Immature natural killer cell (primary cell): ENCODE measurements at places on chromosomes 4 and X.

DNA sequence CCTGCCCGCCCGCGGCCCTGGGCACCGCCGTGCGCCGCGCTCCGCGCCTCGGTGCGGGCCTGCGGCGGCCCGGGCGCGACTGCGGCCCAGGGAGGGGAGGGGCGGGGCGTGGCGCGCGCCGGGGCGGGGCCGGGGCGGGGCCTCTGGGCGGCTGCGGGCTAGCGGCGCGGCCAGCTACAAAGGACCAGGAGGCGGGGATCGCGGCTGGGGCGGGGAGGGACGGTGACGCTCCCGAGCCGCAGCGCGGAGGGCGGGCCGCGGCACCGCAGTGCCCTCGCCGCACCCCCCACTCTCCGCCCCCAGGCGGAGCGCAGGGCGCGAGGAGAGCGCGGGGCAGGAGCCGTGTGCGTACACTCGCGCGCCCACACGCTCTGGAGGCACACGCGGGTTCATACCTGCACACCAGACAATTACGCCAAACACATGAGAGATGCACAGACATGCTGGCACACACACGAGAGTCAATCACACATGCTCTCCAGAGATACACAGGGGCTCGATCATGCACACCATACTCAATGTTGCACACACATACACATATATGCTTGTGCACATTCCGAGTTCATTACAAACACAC lies at the start of gene CRMP1:
TSS of gene CRMP1 (minus strand) at position 83 of the 577 bp plus-strand sequence. CDS start 117 bp downstream, outside the sequence.
- DNase-seq: no peak

GRCh38 chr4:26723216-26723615 lies 137.4 kb upstream of the STIM2 start:
- DNase-seq: peak; percentile 79

DNA sequence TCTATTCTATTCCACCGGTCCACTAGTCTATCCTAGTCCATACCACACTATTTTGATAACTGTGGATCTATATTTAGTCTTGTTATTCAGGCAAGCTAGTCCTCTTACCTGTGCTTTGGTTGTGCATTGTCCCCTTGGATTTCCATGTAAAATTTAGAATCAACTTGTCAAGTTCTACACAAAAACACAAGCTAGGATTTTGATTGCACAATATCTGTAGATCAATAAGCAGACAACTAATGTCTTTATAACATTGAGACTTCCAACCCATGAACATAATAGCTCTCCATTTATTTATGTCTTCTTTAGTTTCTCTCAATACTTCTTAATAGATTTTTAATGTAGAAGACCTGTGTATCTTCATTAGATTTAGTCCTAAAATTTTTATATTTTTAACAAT lies 10.2 kb upstream of the BBS12 start:
- no peak for DNase-seq

GRCh38 chr4:156606554-156607477 lies 364.8 kb downstream of the PDGFC start:
- no peak for DNase-seq

GRCh38 chrX:129423191-129423590 lies 100.1 kb downstream of the SMARCA1 start:
- no peak for DNase-seq

- DNase-seq: no peak
These were observed 617.0 kb downstream of the MID1IP1 start for GRCh38 chrX:39418254-39418704.

DNA sequence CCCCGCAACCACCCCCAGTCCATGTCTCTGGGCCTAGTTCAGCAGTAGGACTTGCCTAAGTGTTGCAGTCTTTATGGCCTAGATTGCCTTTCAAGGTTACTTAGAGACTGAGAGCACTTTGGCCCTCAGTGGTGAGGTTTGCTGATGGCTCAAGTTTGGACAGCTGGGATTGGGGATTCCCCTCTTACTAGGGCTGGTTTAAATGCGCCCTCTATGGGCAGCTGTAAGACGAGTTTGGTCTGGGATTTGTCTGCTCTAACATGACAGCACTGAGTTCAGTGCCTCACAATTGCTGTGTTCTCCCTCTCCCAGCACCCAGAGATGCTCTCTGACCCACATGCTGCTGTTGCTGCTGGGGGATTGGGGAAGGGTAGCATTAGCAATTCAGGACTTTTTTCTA lies 23.1 kb downstream of the DACH2 start:
- DNase-seq: no peak

DNA sequence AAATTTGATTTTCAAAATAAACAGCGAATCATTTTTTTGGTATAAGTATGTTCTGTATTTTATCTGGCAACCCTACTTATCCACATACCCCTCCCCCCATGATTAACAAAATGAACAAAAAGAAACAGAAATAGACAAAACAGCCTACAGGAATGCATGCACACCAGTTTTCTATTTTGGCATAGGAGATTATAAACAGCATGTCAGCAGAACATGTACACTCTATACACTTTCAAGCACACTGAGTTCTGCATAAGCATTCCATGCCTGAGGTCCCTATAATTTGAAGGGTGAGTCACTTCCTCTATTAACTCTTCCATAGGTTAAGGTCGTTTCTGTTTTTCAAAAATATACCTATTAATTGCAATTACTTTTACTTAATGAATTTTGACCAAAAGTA lies 28.0 kb upstream of the ZNF280C start:
- DNase-seq: no peak

DNA sequence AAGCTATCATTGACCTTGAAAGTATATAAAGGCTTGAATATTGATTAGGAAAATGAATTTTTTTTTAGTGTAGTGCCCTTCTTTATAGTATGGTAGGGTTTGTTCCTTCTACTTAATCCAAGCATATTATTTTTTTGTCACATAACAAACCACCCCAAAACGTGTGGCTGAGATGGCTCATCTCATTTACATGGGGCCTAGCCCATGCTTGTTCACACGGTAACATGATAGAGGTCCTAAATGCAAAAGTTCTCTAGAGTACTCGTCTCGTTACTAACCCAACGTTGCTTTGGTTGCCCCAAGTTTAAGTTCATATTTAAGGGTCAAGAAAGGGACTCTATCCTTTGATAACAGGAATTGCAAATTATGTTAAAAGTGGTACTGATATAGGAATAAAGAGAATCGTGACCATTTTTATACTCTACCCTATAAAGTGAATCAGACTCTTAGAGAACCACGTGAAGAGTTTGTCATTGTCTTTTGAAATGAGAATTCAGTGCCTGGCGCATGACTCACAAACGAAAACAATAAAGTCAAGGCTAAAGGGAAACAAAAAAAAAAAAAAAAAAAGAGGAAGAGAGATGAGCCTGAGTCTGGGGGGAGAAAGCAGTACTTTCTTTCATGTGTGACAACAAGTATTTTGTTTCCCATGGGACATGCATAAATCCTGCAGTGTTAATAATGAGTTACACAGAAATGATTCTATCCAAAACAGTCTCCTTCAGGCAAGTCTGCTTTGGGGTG lies 402.8 kb upstream of the NWD2 start:
- DNase-seq: no peak

GRCh38 chrX:72312311-72312940 lies 6.7 kb upstream of the CITED1 start:
- no peak for DNase-seq

- no peak for DNase-seq
These were observed 18.2 kb upstream of the PLAC1 start for GRCh38 chrX:134676436-134676835.

GRCh38 chr4:87977521-87978278 lies 2.2 kb downstream of the SPP1 start:
- no peak for DNase-seq

GRCh38 chr4:56370377-56370776 lies 16.9 kb downstream of the AASDH start:
- DNase-seq: no peak

DNA sequence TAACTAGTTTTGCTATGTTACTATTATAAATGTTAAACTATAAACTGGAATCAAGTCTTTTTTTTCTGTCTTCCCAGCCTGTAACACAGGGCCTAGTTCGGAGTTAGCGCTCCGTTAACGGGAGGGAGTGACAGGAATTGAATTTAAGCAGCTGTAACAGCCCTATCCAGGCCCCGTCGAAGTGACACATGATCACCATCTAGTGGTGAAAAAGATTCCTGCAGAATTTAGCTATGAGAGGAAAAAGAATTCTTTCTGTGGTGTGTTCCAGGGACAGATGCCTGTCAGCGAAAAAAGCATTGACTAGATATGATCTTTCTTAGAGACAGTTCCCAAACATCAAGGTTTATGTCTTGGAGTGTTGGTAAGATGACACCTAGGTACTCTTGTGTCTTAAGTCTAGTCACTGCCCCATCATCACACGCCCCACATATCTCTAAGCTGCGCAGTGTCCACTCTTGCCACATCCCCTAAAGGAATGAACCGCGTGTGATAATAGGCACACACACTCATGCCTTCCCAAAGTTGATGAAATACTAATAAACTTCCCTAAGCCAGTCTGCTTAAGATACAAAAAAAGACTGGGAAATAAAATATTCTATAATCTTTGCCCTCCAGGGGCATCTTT lies 2.1 kb downstream of the GAB3 start:
- DNase-seq: peak; percentile 76

DNA sequence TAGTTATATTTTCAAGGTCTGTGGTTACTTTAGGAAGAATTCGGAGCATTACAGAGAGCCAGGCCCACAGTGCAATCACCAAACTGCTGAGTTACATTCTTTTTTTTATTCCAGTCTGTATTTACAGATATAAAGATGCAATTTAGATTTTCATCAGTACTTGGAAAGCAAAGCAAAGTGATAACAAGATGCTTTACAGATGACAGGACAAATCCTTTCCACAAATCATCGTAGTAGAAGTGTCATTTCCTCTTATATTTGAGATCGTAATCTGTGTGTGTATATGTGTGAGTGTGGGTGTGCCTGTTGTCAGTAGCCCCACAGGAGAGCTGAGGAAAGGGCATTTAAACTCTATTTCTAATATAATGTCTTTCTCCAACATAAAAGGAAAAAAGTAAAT lies 1893.7 kb downstream of the STIM2 start:
- no peak for DNase-seq
